ENCODE measurements at places on chromosomes 6 and 20. TPM values are rescaled to one million over a fixed set of nuclear protein-coding genes. Genes with fewer than 3 reads are reported as not detected.

GRCh38 chr6:39268721-39269120 is 39.4 kb upstream of the KCNK5 start:
- no peak for DNase-seq

DNA sequence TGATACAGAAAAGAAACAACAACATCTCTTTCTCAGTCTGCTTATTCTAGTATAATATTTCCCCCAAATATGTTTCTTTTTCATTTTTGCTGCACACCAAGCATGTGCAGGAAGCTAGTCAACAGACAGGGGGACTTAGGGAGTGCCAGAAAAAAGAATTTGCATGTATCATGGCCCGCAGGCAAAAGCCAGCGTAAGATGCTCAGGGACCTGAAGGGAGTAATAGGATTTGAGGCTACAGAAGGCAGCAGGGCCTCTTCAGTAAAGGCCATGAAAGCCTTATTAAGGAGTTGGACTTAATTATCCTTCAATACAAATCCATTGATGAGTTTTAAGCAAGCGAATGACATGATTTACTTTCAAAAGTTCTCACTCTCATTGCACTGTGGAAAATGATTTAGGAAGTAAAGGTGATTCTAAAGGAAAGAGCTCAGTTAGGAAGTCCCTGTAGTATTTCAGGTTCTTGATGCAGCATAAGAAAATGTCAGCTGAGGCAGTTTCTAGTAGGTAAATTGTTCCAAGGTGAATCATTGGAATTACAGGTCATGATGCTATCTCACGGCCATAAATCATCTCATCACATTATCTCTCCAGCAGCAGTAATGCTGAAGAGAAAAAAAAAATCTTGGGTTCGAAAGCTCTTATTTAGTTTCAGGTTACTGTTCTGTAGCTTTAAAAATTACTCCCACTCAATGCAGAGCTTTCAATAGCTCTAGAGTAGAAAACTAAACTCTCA is 94.8 kb downstream of the PTCHD4 start:
- no peak for DNase-seq

DNA sequence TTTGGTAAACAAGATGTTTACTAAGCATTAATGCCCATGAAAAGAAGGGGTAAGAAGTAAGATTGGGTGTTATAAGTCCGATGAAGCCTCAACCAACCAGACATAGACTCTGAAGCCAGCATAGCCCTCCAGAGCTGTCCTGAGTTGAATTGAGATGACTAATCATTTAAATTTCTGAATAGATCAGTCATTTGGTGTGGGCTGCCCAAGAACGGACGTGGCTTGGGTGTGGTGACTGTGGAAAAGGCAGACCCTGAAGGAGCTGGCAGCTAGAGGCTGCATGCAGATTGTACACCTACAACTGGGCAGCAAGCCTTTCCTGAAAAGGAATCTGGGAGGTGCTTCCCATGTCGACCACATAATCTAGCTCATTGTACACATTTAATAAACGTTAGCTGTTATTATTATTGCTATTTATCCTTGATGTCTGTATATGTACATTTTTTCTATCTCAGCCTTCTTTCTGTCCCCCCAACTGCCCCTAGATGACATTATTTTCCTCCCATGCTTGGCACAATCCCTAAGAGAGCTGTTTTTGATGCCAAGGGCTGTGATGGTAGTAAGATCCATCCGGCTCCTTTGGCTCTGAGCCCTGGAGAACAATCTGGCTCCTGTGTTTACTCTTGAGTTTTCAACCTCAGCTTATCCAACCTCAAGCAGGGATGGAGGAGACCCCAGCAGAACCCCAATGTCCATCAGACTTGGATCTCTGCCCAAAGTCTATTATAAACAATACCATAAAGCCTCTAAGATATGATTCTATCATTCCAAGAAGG is 57.6 kb upstream of the JAG1 start:
- no peak for DNase-seq

DNA sequence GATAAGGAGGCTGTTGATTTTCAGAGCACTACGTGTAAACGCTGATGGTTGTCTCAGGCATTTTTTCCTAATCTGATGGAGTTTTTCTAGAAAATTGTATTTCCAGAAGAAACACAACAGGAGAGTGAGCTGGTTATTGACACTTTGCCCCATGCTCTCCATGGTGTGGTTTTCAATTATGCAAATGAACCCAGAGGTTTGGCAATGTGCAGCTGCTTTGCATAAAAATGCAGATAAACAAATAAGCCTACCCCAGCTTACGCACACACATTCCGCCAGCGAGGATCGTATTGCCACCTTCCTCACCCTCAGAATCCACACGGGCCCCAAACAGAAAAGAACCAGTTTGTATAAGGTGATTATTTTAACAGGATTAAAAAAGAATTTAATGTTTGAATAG is 45.1 kb upstream of the FRMD1 start:
- DNase-seq = no peak

GRCh38 chr6:144289006-144289405 is 3.9 kb downstream of the UTRN start:
- no peak for DNase-seq

DNA sequence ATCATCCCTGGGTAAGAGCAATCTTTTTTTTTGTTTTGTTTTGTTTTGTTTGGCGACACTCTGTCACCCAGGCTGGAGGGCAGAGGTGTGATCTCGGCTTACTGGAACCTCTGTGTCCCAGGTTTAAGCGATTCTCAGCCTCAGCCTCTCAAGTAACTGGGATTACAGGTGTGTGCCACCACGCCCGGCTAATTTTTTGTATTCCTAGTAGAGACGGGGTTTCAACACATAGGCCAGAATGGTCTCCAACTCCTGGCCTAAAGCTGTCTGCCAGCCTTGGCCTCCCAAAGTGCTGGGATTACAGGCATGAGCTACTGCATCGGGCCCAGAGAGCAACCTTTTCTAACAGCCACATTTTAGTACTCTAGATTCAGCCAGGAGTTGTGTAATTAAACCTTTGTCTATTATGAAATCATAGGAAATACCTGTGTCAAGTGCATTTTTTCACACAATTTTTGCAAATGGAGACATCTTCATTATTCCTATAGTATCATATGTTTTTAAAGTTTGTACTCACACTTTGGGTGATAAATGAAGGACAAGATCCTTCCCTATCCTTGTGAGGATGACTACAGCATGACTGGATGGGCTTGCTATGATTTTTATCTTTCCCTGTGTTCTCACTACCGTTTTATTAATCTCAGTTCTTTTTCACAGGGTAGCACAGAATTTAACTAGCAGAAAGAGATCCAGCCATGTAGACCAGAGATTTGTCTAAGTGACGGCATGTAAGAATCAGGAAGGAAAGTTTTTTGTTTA is 82.6 kb downstream of the OR2B2 start:
- no peak for DNase-seq

DNA sequence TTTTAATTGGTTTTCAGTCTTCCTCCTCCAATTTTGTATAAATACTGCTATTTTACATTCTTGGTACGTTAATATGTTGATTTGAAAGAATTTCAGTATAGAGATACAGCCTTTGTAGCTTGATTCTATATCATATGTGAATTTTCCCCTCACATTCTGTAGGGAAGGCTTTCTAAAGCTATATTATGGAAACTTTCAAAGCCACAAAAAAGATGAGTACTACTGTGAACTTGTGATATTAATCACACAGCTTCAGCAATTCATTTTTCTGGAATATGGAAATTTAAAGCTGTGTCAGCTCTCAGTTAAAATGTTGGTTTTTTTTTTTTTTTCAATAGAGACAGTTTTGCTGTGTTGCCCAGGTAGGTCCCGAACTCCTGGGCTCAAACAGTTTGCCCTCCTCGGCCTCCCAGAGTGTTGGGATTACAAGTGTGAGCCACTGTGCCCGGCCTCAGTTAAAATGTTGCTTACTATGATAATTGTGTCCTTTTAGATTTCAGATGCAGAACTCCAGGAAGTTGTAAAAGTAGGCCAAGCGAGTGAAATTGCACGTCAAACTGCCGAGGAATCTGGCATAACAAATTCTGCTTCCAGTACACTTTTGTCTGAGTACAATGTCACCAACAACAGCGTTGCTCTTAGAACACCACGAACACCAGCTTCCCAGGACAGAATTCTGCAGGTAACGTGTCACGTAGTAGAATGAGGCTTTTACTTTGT is 20.6 kb downstream of the CDC5L start:
- no peak for DNase-seq

- no peak for DNase-seq
Measured at GRCh38 chr6:25287941-25288340, 8.8 kb downstream of the CARMIL1 start.

- no peak for DNase-seq
Measured at GRCh38 chr6:63814459-63814858, 178.9 kb downstream of the PHF3 start.

GRCh38 chr6:1263039-1263849 is 48.7 kb upstream of the FOXQ1 start:
- DNase-seq = no peak

GRCh38 chr20:18279242-18279641 is 9.1 kb upstream of the ZNF133 start:
- DNase-seq = no peak

GRCh38 chr6:166839569-166839968 is 116.8 kb downstream of the RNASET2 start:
- DNase-seq = no peak

DNA sequence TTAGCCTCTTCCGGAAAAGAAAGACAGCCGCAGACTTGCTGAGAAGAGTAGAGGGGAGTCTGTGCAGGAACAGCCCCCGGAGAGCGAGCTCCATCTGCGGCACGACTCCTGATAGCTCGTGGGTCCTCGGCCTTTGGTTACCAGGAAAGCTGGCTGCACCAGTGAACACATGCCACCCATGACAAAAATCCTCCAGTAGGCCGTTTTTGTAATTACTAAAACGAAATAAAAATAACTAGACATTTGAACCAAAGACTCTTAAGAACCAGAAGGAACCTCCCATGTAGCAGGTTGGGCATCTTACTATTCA is 42.2 kb downstream of the RAMACL start:
- DNase-seq = no peak

GRCh38 chr6:9233686-9234085 is 798.3 kb upstream of the SLC35B3 start:
- DNase-seq = no peak

DNA sequence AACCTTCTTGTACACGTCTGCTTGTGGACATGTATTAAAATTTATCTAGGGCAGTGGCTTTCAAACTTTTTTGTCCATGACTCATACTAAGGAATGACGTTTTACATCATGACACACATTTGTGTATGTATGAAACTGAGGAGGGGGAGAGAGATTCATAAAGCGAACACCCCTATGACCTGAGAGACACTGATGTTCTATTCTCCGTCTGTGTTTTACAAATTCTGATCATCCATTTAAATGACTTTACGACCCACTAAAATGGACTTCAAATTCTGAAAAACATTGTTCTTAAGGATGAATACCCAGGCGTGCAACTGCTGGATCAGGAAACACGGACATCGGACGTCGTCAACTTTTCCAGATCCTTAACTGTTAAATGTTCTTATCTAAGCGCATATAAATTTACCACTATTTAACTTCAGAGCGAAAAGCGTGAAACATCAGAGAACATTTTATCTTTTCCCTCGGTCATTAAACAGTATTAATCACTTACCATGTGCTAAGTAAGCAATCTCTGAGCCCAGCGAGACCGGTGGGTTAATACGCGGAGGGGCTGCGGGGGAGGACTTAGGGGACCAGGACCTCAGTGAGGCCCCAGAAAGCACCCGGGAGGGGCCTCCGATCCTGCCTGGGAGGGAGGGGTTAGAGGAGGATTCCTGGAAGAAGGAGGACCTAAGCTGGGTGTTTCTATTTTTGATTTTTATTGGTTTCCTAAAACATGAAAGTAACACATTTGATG is 1.2 kb downstream of the PLAGL1 start:
- peak; percentile 3 for DNase-seq

Gene PPP1R16B
- 144 TPM for total RNA-seq

Gene BMP6
- total RNA-seq = 281 TPM

Gene MRPS18B
- total RNA-seq = 57.7 TPM

Gene BTN1A1
- total RNA-seq = not detected

Gene WFDC5
- total RNA-seq = not detected

Gene ZNF76
- total RNA-seq = 21.6 TPM

All from pulmonary artery endothelial cell (primary cell).